ENCODE measurements at places on chromosomes 1 and 21.

DNA sequence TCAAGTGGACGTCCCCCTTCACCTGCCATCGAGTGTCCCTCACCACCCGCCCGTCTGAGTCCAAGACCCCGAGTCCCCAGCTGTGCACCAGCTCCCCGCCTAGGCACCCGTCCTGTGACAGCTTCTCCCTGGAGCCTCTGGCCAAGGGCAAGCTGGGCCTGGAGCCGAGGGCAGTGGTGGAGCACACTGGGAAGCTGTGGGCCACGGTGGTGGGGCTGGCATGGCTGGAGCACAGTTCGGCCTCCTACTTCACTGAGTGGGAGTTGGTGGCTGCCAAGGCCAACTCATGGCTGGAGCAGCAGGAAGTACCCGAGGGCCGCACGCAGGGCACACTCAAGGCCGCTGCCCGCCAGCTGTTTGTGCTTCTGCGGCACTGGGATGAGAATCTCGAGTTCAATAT, 63.2 kb downstream of the VWA5B1 start:
- DNase-seq = no peak

DNA sequence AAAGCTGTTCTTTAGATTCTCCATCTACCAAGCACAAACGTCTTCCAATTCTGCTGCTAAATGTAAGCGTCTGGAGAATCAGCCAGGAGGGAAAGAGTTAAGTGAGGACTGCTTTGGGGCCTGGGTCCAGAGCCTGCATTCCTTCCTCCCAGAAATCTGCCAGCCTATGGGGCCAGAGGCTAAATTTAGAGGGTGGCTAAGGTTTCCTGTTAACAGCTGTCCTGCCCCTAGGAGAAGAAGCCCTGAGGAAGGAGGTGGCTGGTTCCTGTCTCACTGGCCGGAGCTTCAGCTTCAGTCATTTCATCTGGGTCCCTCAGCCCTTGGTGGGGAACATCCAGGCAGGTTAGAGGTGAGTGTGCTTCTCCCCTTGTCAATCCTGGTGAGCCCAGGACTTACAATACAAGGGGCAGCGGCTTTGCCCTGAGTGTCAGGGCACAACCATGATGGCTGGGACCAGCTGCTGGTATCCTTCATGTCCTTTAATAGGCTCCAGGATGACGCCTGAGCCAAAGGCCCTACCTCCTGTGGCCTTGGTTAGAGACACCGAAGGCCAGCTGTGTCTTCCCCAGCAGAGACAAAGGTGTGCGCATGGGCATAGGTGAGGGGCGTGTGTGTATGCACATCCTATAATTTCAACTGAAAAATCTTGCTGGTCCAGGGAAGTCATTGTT, at the start of gene STYXL2:
Gene STYXL2, plus strand, starts transcription at position 230 of the 671 bp plus-strand sequence. CDS start 775 bp downstream, outside the sequence.
- no peak for DNase-seq

- DNase-seq = no peak
Observed at GRCh38 chr21:25420831-25421230, 186.4 kb downstream of the MRPL39 start.

- DNase-seq = peak; percentile 78
Observed at GRCh38 chr1:154182344-154183045, 9.4 kb downstream of the TPM3 start.

- no peak for DNase-seq
Observed at GRCh38 chr1:2081326-2081885, 31.2 kb downstream of the PRKCZ start.

- DNase-seq = no peak
Observed at GRCh38 chr1:245458761-245459174, 304.0 kb downstream of the KIF26B start.

DNA sequence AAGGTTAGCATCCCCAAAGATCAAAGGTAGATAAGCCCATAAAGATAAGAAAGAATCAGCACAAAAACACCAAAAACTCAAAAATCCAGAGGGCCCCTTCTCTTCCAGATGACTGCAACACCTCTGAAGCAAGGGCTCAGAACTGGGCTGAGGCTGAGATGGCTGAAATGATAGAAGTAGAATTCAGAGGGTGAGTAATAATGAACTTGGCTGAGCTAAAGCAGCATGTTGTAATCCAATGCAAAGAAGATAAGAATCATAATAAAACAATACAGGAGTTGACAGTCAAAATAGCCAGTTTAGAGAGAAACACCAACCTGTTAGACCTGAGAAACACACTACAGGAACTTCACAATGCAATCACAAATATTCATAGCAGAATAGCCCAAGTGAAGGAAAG, 406.9 kb upstream of the CXADR start:
- DNase-seq = no peak

GRCh38 chr1:197920067-197920396, 2.9 kb downstream of the LHX9 start:
- no peak for DNase-seq

GRCh38 chr21:35343046-35343819, 294.1 kb upstream of the RUNX1 start:
- DNase-seq = no peak

DNA sequence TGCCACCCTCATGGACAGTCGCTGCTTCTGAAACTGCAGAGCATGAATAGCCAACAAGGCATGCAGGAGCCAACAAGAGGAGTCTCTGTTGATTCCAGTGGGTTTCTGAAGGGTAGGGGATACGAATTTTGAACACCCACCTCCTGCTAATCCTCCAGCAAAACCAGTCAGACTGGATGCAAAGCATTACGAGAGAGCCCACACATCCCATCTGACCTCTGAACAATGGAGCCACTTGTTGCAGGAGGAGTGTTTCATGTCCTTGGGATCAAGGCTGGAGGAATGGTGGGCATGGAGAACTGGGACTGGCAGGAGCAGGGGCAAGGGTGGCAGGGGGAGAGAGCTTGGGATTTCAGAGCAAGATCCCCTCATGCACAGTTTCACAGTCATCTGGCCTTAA, 1.6 kb downstream of the VTCN1 start:
- DNase-seq = no peak

GRCh38 chr1:3029991-3030662, 8.9 kb downstream of the ACTRT2 start:
- DNase-seq = no peak

GRCh38 chr1:47967864-47968555, 29.2 kb downstream of the TRABD2B start:
- DNase-seq = no peak

GRCh38 chr1:11138952-11139351, 39.3 kb upstream of the EXOSC10 start:
- DNase-seq = no peak

GRCh38 chr1:199784138-199784895, 243.2 kb upstream of the NR5A2 start:
- DNase-seq = no peak

DNA sequence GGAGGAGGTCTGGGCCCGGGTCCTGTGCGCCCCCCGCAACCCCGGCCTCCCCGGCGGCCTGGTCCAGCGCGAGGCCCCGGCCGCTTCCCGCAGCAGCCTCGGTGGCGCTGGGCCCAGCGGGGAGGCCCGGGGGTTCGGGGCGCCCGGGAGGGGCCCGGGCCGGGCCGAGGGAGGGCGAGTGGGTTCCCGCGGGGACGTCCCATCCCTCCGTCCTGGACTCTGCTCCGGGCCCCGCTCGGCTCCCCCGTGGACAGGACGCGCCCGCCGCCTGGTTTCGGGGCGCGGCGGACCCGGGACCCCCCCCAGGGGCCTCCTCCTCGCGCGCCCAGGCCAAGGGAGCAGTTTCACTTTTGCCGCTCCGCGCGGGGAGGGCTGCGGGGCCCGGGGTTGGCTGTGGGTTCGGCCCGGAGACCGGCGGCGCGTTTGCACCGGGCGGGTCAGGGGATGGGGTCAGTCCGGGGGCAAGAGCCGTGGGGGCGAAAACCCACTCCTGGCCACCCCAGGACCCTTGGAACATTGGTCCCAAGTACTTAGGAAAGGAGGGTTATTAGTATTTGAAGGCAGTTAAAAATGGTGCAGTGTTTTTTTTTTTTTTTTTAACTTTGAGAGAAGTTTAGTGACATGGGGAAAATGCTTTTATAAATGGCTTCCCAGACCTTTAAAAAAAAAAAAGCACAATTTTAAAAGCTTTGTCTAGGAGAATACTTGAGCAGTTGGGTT, 677 bp downstream of the AGPAT3 start:
- peak; percentile 43 for DNase-seq

DNA sequence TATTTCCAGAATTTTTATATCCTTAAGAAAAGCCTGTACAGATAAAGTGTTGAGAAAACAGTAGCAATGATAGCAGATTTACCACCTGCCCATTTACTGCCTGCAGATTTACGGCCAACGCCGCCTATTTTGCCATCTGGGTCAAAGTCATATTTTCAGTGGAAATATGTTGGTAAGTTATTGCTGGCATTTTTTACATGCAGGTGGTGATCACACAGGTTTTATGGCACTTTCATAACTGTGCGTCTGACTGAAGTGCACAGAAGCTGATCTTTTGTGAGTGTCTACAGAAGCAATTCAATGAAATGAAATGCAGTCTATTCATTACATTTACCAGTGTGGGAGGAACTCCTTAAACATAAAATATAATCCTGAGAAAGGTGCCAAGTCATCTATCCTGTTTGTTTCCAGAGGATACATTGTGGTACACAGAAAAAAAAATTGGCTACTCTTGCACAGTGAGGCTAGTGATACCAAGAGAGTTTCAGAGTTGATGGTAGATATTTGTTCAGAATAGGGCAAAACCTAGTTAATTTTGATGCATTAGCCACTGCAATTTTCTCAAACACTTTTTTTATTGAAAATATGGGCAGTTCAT, 458.5 kb downstream of the NEGR1 start:
- no peak for DNase-seq

DNA sequence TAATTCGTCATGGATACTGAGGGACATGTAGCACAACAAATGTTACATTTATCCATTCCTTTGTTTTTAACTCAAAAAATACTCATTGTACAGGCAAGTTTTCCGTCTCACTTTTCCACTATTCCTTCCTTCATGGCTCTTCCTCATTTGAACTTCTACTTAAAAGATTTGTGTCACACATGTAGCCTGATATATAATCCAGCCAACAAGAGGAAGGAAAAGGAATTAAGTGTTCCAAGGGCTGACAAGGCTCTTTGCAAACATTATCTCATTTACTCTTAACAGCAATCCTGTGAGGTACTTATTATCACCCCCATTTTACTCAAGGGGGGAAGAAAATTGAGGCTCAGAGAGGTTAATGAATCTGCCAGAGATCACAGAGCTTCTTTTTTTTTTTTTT, 22.9 kb downstream of the CD244 start:
- DNase-seq = no peak

DNA sequence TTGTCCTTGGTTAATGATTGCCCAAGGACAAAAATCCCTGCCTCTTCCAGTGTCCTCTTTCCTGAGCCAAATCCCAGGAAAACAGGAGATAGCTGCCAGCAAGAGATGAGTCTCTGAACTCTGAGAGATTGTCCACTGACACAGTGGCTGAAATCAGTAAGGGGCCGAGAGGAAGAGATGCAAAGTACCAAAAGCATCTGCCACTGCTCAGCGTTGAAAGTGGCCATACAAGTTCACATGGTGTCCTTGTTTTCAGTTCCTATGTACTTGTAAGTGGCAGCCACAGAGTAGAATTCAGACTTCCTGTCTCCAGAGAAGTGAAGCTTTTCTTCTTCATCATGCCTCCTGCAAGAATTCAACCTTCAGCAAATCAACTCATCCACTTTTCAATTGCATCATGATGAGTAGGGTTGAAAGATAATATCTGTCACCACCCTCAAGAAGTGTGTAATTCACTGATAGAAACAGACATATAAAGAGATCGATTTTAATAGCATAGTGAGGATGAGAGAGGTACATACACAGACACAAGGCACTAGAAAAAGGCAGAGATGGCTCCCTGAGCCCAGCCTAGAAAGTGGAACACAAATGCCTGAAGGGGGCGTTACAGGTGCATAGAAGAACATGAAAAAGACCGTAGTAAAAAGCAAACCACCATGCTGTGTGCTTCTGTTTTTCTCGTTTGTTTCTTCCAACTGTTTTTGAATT, 185.8 kb downstream of the MRPL39 start:
- peak; percentile 31 for DNase-seq

GRCh38 chr21:45088729-45089128, 14.3 kb downstream of the ADARB1 start:
- DNase-seq = no peak

DNA sequence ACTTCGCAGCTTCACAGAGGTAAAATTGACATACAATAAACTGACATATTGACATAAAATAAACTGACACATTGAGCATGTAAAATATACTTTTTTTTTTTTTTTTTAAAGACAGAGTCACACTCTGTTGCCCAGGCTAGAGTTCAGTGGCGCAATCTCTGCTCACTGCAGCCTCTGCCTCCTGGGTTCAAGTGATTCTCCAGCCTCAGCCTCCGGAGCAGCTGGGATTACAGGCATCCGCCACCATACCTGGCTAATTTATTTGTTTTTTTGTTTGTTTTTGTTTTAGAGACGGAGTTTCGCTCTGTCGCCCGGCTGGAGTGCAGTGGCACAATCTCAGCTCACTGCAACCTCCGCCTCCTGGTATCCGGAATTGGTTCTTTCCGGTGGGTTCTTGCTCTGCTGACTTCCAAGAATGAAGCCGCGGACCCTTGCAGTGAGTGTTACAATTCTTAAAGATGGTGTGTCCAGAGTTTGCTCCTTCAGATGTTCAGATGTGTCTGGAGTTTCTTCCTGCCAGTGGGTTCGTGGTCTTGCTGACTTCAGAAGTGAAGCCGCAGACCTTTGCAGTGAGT, 48.4 kb upstream of the CLIC4 start:
- DNase-seq = no peak

DNA sequence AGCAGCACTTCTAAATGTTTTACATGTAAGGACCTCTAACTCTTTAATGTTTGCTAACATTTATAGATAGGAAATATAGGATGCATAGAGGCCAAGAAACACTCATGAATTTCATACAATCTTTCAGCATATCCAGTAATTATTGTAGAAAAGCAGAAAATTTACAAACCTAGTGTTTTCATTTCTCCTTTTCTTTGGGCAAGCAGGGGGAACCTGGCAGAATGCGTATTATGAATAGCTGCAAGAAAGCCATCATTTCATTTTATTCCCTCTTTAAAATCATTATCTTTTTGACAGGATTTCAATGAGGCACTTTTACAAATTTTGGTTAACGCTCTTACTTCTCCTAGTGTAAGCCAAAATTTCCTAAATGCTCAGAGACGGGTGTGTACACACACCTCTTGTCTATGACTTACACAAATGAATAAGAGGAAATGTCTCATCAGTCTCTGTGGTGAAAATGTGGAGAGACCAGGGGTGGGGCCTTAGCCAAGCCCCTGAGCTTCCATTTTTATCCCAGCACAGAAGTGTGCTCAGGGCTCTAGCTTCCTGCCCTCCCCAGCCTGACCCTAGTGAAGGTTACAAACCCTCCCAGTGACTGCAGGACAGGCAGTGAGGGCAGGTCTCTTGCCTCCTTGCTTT, 91.6 kb downstream of the LRRC8C start:
- DNase-seq = peak; percentile 45

DNA sequence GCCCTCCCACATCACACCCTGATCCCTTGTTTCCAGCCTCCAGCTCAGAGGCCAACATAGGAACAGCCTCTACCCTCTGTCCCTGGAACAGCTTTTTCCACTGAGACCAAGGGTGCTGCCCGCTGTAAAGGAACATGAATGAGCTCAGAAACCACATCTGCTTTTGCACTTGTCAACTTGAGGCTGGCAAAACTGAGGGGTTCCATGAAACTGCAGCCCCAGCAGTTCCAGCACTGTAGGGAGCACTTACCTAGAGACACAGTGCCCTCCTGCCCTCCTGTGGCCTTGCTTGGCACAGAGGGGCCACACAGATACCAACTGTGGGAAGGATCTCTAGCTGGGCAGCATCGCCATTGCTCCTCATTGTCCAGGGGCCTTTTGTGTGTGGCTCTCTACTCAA, 51.7 kb downstream of the ITPKB start:
- DNase-seq = no peak

All from stimulated activated CD4-positive, alpha-beta T cell treated with anti-CD3 and anti-CD28 coated beads, Interleukin-12 subunit alpha, Interleukin-12 subunit beta, amount 100 ng/mL, for 24 hours (primary cell).